ENCODE measurements at places on chromosomes 1 and 21.

DNA sequence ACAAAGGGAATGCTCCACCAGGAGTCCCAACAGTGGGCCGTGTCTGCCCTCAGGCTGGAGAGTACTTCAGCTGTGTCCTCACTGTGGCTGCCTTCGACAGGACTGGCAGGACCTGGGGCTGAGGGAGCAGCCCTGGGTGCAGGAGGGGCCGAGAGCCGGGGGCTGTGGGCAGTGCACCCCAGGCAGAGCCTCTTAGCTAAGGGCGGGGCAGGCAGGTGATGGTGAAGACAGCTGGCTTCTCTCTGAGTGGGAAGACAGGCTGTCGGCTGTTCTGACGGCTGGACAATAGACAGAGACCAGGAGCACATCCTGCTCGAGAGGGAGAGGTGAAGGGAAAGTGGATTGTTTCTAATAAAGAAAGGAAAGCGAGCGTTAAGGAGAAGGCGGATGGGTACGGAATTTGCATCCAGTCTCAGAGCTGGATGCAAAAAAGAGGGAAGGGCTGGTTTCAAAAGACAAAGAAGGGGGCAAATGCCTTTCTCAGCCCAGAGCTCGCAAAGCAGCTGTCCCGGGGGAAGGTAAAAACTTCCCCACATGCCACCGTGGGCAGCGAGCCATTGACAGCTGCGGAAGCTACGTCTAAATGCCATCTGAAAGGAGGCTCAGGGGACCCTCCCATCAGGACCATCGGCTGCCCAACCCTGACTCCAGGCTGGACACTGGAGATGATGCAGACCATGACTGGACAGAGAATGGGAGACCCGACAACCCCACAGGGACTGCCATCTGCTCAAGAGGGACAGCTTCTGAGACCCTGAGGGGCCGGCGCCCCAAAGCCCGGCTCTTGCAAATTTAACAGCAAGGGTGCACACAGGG lies 92.0 kb downstream of the STUM start:
- no peak for DNase-seq

DNA sequence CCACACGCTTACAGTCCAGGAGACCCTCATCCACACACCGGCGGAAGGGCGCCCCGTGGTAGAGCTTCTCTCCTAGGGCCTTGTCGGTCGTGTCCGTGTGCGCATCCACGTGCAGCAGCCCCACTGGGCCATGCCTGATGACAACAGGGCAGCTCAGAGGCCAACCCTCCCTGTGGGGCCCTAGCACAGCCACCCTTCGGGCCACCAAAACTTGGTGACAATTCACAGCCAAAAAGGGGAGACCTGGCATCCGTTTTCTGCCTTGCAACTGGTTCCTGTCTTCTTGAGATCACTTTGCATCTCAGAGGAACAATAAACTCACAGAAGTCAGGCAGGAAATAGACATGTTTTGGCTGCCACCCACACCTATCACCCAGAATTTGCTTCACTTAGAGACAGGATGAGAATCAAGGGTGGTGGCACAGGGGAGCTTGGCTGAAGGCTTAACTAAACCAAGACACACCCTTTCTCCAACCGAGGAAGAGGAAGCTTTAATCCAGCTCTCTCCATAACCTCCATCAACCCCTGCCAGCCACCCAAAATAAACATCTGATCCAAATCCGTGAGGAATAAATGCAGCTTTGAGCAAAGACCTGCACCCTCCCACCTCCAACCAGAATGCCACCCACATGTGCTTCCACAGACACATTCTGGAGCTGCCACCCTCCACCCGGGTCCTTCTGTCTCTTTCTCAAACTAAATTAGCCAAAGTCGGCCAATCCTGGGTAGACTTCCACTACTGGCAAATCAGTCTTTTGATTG lies 5.7 kb downstream of the AGMAT start:
- no peak for DNase-seq

- no peak for DNase-seq
Measured at GRCh38 chr1:8010080-8010664, 15.9 kb downstream of the ERRFI1 start.

DNA sequence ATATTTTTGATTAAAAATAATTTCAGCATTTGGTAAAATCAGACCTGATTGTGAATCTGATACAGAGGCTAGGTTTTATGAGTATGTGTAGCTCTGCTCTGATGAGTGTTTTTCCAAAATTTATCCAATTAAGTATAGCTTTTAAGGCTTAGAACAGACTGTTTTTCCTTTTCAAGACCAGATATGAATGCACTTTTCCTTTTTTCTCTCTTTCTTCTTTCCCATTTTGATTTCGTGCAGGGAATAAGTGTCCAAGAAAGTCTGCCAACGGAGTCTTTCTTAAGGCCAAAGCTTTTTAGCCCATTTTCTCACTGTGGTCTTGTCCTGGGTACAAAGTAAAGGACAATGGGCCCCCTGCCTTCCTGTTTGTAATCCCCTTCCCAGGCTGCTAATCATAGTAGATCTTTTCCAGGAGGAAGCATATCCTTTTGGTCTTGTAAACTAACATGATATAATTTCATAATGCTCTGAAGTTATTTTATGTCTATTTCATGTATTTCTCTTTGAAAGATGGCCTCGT lies 2.9 kb downstream of the KIF1B start:
- no peak for DNase-seq

DNA sequence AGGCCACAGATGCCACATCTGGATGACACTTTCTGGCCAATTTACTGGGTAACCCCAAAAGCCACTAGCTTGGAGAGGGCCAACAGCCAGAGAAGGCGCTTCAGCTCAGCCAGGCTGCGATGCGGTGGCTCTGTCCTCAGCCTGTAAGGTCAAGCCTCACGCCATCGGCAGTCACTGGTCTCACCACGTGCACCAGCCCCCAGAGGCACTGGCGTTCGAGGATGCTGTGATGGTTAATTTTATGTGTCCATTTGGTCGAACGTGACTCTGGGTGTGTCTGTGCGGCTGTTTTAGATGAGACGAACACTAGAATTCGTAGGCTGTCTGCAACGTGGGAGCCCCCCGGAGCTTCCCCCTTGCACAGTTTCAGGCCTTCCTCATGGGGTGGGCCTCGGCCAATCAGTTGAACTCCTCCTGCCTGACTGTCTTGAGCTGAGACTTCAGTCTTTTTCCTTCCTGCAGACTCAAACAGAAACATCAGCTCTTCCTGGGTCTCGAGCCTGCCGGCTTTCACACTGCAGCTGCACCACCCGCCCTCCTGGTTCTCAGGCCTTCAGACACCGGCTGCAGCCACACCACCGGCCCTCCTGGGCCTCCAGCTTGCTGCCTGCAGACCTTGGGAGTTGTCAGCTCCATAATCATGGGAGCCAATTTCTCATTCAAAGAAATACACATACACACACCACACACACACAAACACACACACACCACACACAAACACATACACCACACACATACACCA lies 41.6 kb upstream of the SLC45A1 start:
- no peak for DNase-seq

GRCh38 chr1:115065021-115065420 lies 24.3 kb downstream of the TSPAN2 start:
- DNase-seq: no peak

DNA sequence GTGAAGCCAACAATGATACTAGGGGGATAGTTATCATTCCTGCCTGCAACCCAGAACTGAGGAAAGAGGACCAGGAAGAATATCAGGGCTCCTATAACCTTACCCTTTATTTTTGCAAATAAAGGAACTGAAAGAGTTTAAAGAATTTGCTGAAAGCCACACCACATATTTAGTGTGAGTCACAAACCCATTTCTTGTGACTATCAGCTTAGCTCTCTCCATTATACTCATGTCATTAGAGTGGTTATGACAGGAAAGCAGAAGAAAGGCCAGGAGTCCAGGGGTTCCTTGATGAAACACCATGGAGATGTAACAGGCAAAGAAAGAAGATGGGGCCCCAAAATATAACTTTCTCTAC lies 141.1 kb upstream of the SAMSN1 start:
- no peak for DNase-seq

- no peak for DNase-seq
Measured at GRCh38 chr1:178945763-178946266, 74.9 kb upstream of the ANGPTL1 start.

GRCh38 chr1:35783055-35783583 lies 13.3 kb upstream of the CLSPN start:
- DNase-seq: no peak

GRCh38 chr1:99672530-99673213 lies 26.8 kb downstream of the PALMD start:
- DNase-seq: no peak

DNA sequence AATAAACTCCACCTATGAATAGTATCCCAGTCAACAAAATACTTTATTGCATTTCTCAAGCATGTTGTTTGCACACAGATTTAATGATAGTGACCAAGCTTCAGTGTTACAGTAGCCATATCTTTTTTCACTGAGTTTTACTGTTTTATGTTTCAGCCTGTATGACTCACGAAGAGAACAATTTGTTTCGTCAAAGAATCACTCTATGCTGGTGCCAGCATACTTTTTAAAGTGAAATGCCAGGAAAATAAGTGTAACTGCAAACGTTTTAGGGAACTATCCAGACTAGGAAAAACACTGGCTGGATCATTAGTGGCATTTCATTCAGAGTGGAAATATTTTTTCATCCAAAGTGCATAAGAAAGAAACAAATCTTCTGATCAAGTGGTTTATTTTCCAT lies 210.8 kb downstream of the COL11A1 start:
- DNase-seq: no peak

- DNase-seq: no peak
Measured at GRCh38 chr1:220391491-220391890, 119.2 kb upstream of the RAB3GAP2 start.

GRCh38 chr1:55071477-55071876 lies 32.1 kb downstream of the PCSK9 start:
- DNase-seq: no peak

DNA sequence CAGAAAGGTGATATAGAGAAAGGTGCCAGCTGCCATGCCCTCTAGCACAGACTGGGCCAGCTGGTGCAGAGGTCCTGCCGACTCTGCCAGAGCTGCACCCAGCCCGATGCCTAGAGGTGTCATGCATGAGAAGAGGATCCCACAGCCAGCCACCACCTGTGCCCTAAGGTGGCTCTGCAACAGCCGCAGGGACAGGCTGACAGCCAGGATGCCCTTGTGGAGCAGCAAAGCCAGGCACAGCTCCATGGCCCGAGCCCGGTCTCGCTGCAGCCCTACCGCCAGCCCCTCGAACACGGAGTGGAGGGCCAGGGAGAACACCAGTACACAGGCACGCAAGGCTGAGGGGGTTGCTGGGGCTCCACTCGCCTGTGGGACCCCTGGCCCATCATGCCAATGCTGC lies 1.8 kb upstream of the CRTC2 start:
- no peak for DNase-seq

DNA sequence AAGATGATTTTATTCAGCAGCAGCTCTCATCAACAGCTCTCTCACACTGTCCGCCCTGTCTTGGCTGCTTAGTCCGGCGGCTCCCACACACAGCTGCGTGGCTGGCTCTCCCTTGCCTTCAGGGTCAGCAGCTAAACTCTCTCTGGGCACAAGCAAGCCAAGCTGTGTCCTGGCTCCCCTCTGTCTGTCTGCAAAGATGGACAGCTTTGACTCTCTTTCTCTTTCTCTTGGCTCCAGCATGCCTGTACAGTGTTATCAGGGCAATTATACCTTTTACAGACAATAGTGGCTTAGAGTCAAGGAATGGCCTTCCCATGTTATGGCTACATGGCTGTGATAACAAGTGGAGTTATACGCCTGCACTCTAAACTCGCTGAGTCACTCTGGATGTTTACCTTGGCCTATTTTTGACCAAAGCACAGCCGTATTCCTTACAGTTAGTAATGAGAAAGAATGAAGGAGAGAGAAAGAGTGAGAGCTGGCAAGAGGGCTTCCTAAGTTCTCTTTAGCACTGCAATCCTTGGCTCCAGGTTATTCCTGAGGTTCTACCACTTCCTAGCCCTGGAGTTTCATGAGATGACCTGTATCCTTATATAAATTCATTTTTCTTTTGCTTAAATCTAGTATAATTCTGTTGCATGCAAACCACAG lies 59.9 kb upstream of the ZSWIM5 start:
- DNase-seq: peak; percentile 32

GRCh38 chr1:9300573-9300972 lies 7.9 kb downstream of the SPSB1 start:
- no peak for DNase-seq

DNA sequence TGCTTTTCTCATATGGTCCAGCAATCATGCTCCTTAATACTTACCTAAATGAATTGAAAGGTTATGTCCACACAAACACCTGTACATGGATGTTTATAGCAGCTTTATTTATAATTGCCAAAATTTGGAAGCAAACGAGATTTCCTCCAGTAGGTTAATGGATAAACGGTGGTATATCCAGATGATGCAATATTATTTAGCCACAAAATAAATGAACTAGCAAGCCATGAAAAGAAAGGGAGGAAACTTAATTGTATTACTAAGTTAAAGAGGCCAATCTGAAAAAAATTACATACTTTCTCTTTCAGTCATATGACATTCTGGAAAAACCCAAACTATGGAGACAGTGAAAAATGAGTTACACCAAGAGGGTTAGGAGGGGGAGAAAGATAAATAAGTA lies 76.3 kb upstream of the LRRC7 start:
- no peak for DNase-seq

DNA sequence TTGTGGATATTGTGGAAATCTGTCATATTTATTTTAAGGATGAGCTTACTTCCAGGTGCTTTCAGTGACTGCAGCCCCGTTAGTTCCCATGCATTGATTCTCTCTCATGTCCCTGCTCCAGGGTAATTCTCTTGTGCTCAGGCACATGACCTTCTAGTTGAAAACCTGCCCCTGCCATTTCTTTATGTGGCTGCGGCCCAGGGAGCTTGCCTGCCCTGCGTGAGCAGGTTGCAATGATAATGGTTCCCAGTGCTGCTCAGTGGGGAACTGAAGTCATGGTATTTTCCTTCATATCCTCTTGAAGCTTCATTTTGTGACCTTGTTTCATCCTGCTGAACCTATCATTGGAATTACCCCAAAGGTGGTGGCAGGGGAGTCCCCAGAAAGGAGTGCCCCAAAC lies 229.8 kb downstream of the DISC1 start:
- DNase-seq: no peak

DNA sequence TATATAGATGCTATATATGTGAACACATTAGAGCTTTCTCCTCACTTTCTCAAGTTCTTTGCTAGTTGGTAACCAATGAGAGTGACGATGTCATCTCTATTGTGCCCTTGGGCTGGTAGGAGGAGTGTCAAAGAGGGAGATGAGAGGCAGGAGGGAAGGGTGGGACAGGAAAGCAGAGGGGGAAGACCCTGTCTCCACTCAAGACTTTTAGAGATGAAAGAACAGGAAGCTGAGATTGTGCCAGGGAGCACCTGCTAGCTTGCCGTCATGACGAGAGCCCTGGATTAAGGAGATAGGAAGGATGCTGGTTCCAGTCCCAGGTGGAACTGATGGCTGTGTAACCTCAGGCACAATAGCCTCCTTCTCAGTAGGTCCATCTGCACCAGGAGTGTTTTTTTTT lies 16.7 kb downstream of the CNR2 start:
- no peak for DNase-seq

DNA sequence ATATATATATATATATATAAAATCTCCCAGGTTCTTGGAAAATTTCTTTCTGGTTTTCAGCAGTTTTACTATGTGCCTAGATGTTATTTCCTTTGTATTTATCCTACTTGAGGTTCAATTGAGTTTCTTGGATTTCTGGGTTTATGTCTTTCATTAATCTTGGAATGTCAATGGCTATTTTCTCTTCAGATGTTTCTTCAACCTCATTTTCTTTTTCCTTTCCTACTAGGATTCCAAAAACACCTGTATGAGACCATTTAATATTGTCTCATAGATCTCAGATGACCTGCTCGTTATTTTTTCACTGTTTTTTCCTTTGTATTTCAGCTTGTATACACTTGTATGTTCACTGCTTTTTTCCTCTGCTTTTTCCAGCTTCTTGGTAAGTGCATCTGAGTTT lies 95.4 kb upstream of the DESI2 start:
- DNase-seq: no peak

- no peak for DNase-seq
Measured at GRCh38 chr1:33220676-33221384, 35.5 kb upstream of the ZNF362 start.
